Heart left ventricle (tissue), 16 donors: ENCODE measurements at places on chromosomes 1 and 21.

DNA sequence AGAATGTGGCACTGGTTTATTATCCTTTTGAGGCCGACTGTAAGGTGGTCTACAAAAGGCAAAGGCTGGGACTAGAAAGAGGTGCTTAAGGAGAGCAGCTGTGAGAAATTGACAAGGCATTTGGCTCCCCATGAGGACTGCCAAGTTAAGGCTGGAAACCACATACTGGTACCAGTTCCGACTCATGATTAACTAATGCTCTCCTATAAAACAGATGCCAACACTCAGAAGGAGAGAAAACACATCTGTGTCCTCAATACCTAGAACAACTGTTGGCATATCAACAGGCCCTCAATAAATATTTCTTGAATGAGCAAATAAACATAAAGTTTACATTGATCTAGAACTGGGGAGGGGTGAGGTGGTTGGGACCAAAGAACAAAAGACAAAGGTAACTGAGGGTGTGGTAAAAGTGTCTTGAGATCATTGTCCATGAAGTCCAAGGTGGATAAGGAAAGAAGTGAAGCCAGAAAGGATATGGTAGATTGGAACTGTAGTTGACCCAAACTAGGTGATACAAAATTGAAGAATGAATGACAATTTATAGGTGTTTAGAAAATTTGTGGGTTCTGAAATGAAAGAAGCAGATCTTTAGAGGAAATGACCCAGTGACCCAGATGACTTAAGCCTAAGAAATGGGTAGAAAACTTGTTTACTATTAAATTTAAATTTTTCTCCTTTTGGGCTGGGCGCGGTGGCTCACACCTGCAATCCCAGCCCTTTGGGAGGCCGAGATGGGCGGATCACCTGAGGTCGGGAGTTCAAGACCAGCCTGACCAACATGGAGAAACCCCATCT lies 16.9 kb upstream of the MCL1 start:
- no peak for DNase-seq

DNA sequence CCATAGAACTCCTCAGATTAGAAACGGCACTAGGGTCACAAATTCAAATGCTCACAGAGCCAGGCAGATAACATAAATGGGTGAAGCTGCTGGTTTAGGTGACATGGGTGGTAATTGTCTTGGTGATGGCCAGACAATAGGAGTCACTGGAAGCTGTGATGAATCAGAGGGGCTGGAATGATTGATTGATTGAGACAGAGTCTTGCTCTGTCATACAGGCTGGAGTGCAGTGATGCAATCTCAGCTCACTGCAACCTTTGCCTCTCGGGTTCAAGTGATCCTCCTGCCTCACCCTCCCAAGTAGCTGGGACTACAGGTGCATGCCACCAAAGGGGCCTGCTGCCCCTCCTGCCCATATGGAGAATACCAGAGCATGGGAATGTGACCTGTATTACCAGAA lies 63.0 kb downstream of the HIVEP3 start:
- no peak for DNase-seq

GRCh38 chr1:12407050-12407961 lies 177.5 kb downstream of the VPS13D start:
- DNase-seq: no peak

GRCh38 chr21:37073417-37074196 lies 553 bp downstream of the TTC3 start:
- DNase-seq: peak; percentile 70

DNA sequence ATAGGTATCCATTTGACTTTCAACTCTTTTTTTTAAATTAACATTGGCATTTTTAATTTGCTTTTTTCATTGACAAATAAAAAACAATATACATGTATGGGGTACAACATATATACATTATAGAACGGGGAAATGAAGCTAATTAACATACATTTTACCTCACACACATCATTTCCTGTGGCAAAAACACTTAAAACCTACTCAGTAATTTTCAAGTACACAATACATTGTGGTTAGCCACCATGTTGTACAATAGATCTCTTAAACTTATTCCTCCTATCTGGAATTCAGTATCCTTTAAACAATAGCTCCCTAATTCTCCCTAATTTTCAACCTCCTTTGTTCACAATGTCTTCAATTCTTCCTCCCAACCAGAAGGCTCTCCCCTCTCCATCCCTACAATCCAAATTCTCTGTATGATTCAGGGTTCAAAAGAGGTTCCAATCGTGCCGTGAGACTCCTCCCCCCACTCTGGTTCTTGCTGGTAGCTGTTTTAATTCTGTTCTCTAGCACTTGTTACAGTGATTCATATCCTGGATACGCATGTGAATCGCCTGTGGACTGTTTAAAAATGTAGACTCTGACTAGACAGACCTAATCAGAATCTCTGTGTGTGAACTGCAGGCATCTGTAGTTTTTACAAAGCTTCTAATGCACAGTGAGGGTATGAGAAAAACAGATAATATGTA lies 87.6 kb upstream of the DUSP10 start:
- DNase-seq: no peak

DNA sequence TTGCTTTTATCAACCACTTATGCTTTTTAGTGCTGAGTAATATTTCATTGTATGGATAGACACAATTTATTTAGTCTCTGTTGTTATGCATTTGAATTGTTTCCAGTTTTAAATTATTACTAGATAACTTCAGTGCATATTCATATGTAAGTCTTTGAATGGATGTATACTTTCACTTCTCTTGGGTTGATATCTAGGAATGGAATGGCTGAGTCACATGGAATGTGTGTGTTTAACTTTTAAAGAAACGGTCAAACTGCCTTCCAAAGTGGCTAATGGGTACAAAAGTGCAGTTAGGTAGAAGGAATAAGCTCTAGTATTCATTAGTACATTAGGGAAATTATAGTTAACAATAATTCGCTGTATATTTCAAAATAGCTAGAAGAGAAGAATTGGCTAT lies 82.4 kb downstream of the NPHS2 start:
- no peak for DNase-seq

GRCh38 chr1:226050133-226050532 lies 12.4 kb upstream of the H3-3A start:
- DNase-seq: no peak

- DNase-seq: no peak
These were observed 182.3 kb downstream of the CAMTA1 start for GRCh38 chr1:6967431-6968111.

DNA sequence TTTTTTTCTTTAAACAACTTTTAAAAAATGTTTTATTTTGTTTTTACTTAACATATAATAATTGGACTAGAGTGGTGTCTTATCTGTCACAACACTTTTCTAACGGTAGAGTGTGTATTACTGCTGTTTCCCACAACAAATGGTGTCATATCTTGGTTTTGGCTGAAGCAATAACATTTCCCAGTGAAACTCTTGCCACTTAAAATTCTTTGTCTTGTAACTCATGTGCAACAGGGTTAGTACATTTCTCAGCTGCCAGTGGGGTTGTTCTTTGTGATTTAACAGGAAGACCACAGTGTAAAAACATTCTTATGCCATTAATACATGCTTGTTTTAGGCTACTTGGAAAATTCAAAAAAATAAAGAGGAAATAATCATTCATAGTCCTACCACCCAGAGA lies 43.5 kb downstream of the ALPL start:
- DNase-seq: no peak

DNA sequence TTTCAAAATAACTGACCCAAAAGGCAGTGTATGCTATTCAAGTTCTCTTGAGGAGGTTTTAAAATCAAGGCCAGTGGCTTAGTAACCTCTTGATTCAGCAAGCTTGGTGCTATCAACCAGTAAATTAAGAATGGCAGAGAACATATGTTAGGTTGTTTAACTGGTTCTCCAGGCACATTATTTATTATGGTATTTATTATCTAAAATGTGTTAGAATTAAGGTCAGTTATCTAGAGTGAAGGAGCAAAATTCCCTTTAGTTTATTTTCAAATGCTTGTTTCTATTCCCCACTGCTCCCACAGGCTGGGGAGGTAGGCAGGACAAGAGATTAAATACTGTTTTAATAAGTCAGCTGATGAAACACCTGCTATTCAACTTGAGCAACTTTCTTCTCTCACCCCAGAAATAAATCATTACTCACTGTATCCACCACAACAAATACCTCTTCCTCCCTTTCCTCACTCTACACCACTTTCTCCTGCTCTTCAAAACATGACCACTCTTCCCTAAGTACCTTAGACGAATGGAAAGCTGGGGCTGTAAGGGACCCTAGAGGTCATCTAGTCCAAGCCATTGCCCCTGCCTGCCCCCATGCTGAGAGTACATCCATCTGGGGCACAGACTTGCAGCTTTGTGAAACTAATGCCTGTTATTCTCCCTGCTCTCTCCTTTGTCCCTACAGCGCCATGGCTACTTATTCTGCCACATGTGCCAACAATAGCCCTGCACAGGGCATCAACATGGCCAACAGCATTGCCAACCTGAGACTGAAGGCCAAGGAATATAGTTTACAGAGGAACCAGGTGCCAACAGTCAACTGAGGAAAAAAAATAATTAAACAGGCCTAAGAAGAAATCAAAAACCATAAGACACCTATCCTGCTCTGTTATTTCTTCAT lies 71.7 kb downstream of the PRRX1 start:
- DNase-seq: no peak

GRCh38 chr1:31244326-31244725 lies 4.6 kb upstream of the NKAIN1 start:
- DNase-seq: no peak

- no peak for DNase-seq
These were observed 80.0 kb upstream of the HP1BP3 start for GRCh38 chr1:20867062-20867461.

DNA sequence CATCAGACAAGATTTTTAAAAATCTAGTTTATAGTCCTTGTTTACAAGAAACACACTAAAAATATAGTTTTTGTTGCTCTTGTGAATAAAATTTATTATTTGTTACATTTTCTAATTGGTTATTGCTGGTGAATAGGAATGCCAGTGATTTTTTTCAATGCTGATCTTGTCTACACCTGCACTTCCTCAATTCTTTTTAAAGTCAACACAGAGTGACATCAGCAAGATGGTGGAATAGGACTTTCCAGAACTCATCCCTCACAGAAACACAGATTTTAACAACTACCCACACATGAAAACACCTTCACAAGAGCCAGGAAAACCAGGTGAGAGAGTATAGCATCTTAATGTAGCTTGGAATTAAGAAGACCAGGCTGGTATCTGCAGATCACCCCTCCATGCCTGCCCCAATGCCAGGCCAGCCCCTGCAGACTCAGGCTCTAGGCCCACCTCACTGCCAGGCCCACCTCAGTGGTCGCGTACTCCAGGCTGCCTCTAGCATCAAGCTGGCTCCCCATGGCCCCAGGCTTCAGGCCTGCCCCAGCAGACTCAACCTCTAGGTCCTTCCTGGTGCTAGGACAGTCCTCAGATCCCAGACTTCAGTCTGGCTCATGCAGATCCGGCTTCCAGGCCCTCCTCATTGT lies 117.6 kb downstream of the WDR3 start:
- DNase-seq: no peak

- DNase-seq: no peak
These were observed 1.7 kb downstream of the EPHA2 start for GRCh38 chr1:16153999-16154673.

GRCh38 chr1:85240643-85241042 lies 18.8 kb downstream of the C1orf52 start:
- DNase-seq: no peak

- no peak for DNase-seq
These were observed 94.5 kb downstream of the DNTTIP2 start for GRCh38 chr1:93784538-93784937.

DNA sequence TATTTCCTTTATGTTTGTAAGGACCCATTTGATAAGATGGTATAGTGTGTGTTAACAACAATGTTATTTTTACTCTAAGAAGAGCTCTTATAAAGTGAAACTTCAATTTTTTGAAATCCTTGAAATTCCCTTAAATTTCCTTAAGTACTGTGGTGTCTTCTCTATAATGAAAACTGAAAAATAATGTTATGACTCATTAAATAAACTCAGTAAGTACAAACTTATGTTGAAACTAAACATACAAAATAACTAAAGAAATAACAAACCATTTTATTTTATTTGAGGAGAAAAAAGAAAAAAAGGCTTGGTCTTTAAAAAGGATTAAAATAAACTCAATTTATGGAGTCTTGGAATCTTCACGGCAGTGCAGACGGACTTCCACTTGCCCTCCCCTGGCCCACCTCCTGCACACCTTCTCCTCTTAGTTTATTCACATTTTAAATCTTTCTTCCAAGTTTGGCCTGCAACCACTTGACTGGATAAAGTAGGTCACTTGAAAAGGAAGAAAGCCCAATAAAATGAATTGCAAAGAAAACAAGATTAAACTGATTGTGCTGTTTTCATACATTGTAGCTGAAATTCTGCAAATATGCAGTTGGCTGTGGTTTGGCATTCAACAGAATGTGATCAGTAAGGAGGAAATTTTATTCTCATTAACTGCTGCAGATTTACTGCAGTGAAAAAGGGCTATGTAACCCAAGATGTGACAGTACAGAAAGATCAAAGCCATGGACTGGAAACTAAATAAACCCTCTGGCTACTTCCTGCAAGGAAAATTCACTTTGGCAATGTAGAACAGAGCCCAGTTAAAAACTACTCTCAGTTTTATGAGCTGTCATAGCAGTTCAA lies 48.5 kb upstream of the SCYL3 start:
- no peak for DNase-seq

- DNase-seq: no peak
These were observed 30.5 kb downstream of the BATF3 start for GRCh38 chr1:212669102-212669501.

GRCh38 chr1:108502624-108503023 lies 52.5 kb downstream of the NBPF6 start:
- DNase-seq: no peak

GRCh38 chr1:60895701-60896100 lies 186.7 kb upstream of the NFIA start:
- DNase-seq: peak; percentile 59

GRCh38 chr1:11170102-11170501 lies 19.1 kb upstream of the ANGPTL7 start:
- no peak for DNase-seq

GRCh38 chr1:68120136-68120791 lies 69.8 kb upstream of the DIRAS3 start:
- no peak for DNase-seq

DNA sequence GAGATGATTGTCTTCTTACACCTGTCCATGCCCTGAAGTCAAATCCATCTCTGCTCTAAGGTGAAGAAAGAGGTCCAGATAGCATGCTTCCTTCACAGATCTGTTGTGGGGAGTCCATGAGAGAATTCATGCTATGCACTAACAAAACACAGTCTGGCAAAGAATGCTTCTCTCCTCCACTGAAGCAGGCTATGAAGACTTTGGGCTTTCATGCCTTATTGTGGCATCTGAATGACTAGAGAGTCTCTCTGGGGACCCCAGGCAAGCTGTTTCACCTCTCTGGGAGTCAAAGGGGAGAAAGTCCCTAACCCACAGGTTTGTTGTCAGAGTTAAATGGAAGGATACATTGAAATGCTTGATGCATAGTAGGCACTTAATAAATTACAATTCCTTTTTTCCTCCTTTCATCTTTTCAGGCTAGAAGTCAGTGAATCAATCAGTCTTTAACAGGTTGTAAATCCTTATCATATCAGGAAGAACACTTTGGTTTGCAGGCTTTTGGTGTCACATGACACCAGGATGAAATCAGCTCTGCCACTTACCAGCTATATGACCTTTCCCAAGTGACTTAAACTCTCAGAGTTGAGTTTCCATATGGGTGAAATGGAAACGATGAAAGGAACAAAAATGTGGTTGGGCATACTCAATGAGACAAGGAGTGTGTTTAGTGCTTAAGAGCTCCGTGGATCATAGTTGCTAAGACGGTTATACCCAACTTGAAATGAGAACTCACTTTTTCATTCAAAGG lies 200.1 kb upstream of the DAB1 start:
- DNase-seq: no peak

GRCh38 chr1:32179193-32179442 lies 357 bp upstream of the TXLNA start:
- DNase-seq: no peak
